ENCODE measurements at places on chromosomes 3 and 15. TPM values are rescaled to one million over a fixed set of nuclear protein-coding genes. Genes with fewer than 3 reads are reported as not detected.

DNA sequence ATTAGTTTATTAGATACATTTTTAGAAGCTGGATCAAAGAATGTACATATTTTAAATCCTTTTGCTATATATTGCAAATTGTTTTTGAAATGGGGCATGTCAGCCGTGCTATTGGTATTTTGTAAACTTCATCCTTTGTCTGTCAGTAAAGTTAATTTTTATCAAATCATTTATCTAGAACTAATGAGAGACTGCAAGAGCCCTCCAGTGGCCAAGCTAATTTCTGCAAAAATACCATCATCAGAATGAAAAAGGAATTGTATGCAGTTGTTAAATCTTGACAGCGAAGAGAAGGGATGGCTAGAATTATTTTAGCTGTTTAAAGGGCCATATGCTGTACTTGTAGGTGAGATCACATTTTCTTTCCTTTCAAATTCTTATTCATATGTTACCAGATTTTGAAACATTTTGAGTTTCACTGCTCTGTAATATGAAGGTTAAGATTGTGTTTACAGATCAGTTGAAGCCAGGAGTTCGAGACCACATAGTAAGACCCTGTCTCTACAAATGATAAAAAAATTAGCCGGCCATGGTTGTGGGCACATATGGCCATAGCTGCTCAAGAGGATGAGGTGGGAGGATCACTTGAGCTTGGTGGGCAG lies 8.1 kb upstream of the CLDN11 start:
- DNase-seq: peak; percentile 64

GRCh38 chr3:99877031-99877579 lies 59.4 kb downstream of the CMSS1 start:
- DNase-seq: no peak

DNA sequence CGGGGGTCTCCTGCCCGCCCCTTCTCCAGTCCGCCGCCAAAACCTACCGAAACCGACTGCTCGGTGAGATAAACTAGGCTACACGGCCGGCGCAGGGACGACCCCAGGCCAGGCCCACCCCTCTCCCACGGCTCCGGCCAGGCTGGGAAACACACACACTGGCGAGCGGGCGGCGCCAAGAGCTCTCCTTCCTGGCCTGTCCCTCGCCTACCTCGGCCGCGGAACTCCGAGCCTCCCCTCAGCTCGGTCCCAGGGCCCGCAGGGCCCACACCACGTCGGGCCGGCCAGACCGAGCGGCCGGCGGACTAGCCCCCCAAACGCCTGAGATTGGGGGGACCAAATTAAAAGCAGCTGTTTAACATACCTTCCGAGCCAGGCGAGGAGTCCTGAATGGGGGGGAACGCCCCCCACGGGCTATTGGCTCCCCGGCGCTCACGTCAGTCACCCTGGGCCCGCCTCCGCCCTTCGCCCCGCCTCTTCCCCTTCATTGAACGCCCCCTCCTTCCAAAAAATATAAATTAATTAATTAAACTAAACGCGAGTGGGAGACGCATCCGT lies 4.0 kb upstream of the SIN3A start:
- peak; percentile 78 for DNase-seq

GRCh38 chr3:81466201-81466560 lies 295.3 kb downstream of the GBE1 start:
- DNase-seq: no peak

DNA sequence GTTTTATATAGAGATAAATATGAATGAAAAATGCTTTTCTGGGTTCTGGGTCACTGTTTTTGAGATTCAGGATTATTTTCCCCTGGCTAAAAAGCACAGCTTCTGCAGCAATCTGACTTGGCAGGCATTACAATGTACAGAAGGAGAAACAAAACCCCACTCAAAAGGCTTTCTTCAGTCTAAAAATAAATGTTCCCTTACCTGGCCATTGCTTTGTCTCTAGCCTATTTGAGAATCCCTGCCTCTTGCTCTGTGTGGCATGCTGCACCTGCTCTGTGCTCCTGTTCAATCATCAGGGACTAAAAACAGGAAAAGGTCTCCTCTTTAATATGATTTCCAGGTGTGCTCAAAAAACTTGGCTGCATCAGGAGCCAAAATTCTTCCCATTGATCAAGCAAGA lies 187.4 kb upstream of the STAC start:
- no peak for DNase-seq

DNA sequence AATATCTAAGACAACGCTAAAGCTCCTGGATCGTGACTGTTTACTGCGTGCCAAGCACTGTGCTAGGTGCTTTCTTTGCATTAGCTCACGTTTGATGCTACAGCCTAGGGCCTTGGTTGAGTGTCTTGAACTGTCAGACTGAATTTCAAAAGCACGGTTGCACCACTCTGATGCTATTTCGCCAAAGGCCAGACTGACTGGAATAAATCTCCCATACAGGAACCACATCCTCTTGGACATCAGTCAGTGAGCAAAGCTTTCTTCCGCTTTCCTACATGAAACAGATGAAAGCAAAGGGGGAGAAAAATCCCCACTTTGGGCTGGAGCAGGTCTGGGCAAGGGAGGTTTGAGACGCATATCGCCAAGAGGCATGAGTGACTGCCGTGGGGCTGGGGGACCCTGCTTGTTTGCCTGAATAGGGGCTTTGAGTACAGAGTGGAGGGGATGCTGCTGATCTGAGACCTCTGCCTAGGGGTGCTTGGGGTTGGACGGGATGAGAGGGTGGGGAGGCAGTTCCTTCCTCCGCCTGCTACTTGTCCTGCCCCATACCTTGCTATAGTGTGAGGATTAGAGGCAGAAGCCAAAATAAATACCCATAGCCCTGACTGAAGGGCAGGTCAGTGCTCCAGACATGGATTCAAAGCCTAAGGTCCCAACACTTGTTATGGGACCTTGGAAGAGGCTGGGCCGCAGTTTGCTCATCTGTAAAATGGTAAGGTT lies 5.3 kb downstream of the FGD5 start:
- DNase-seq: no peak

DNA sequence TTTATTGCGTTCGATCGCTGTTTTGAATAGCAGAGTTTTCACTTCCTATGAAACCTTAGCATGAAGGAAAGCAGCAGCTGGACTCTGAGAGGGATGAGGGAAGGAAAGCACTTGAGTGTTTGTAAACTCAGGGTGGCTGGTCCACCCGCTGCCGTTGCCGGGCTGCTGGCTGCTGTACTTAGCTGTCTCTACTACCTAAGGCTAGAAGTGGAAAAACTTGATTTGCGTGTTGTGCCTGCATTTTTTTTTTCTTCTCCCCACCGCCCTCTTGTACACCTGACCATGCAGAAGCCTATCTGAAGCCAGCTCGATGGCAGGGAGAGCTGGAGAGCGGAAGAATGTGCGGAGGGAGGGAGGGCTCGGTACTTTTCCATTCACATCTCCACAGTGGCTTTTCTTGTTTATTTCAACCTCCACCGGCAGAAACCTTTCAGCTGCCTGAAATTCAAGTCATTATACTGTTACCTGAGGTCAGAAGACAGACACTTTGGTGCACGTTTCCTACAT lies 4.8 kb upstream of the BCL6 start:
- no peak for DNase-seq

RBP2 gene
- total RNA-seq: not detected

RTP1 gene
- not detected for total RNA-seq

SLC28A1 gene
- not detected for total RNA-seq
